ENCODE measurements at places on chromosomes 12 and 14.

- H3K4me1 ChIP-seq, result no peaks in the 10 kb centered on the region
- no peaks in the 10 kb centered on the region for H3K27me3 ChIP-seq
- no peak for ATAC-seq
- H3K27ac ChIP-seq, result no peak overlapping the region
- H3K4me3 ChIP-seq, result no peak overlapping the region
- peaks cover 27% of the 10 kb centered on the region for H3K36me3 ChIP-seq
Observed at GRCh38 chr14:22939684-22940083, 10.5 kb upstream of the PRMT5 start.

- ATAC-seq, result no peak
- H3K4me3 ChIP-seq, result no peak overlapping the region
- no peaks in the 10 kb centered on the region for H3K36me3 ChIP-seq
- peaks cover 11% of the 10 kb centered on the region for H3K27me3 ChIP-seq
Observed at GRCh38 chr12:2999265-2999841, 40.2 kb downstream of the TEAD4 start.

GRCh38 chr12:108605000-108605689, 7.3 kb upstream of the TMEM119 start:
- H3K27ac ChIP-seq, result peak overlapping the region; percentile 61
- peak; percentile 19 for ATAC-seq
- no peaks in the 10 kb centered on the region for H3K36me3 ChIP-seq

- no peak overlapping the region for H3K4me3 ChIP-seq
- H3K27me3 ChIP-seq, result peaks cover 3% of the 10 kb centered on the region
- H3K36me3 ChIP-seq, result no peaks in the 10 kb centered on the region
- no peak for ATAC-seq
Observed at GRCh38 chr12:90858252-90858651, 96.7 kb downstream of the CCER1 start.

GRCh38 chr12:108635201-108635996, 1.7 kb upstream of the SELPLG start:
- peaks cover 33% of the 10 kb centered on the region for H3K36me3 ChIP-seq
- peak; percentile 28 for ATAC-seq
- peak overlapping the region; percentile 92 for H3K4me3 ChIP-seq
- H3K4me1 ChIP-seq, result peaks cover 27% of the 10 kb centered on the region
- no peaks in the 10 kb centered on the region for H3K27me3 ChIP-seq
- H3K27ac ChIP-seq, result peak overlapping the region; percentile 92

GRCh38 chr12:11693601-11694000, 44.1 kb downstream of the ETV6 start:
- H3K36me3 ChIP-seq, result peaks cover 7% of the 10 kb centered on the region
- no peak for ATAC-seq
- H3K4me1 ChIP-seq, result peaks cover 35% of the 10 kb centered on the region
- no peak overlapping the region for H3K27ac ChIP-seq
- H3K27me3 ChIP-seq, result no peaks in the 10 kb centered on the region
- no peak overlapping the region for H3K4me3 ChIP-seq

GRCh38 chr12:80183939-80184338, 84.6 kb downstream of the OTOGL start:
- no peak overlapping the region for H3K4me3 ChIP-seq
- H3K36me3 ChIP-seq, result no peaks in the 10 kb centered on the region

GRCh38 chr14:68891851-68892660, 87.0 kb downstream of the ACTN1 start:
- H3K4me1 ChIP-seq, result peaks cover 8% of the 10 kb centered on the region
- no peak overlapping the region for H3K27ac ChIP-seq

GRCh38 chr14:78950649-78951048, 780.5 kb downstream of the NRXN3 start:
- H3K4me3 ChIP-seq, result no peak overlapping the region
- H3K27ac ChIP-seq, result no peak overlapping the region
- no peaks in the 10 kb centered on the region for H3K36me3 ChIP-seq

DNA sequence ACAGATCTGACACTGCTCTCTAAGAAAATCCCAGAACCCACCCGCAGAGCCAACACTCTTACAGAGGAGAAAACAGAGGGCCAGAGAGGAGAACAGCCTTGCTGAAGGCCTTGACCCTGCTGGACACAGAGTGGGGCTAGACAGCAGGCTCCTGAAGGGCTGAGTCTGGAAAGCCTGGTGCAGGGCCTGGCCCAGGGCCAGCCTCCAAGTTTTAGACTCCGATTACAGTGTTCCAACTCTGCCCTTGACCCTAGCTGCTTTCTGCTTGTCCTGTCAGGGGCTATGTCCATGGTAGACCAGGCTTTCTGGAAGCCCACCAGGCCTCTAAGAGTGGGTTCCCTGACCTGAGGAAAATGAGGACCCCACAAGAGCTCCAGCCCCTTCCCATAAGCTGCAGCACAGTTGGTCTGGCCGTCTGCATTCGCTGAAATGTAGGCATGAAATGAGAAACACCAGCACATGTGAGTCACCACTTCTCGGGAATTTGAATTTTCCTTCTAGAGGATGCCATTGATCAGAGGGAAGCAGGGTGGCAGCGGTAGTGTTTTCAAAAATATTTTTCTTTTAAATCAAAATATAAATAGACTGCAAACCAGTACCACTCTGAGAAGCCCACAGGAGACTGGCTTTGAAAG, 154.4 kb downstream of the CALM1 start:
- H3K36me3 ChIP-seq, result no peaks in the 10 kb centered on the region
- no peaks in the 10 kb centered on the region for H3K27me3 ChIP-seq
- no peaks in the 10 kb centered on the region for H3K4me1 ChIP-seq
- H3K27ac ChIP-seq, result no peak overlapping the region
- no peak overlapping the region for H3K4me3 ChIP-seq
- ATAC-seq, result no peak

DNA sequence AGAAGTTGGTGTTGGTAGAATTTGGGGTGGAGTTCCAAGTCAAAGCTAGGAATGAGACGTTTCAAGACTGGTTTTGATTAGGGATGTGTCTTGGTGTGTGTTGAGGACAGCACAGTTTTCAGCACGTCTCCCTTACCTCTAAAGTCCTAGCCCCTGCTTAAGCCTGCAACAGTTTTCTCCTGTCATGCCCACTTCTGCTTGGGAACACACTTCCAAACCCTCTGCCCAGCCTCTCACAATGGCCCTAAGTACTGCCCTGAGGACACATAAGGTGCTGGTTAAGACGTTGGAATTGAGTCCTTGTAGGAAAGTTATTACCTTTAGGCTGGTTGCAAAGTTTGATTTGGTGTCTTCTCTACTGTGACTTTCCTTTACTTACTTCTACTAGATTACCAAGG, 710 bp upstream of the BMAL2 start:
- ATAC-seq, result no peak
- H3K27ac ChIP-seq, result peak overlapping the region; percentile 93
- H3K27me3 ChIP-seq, result peaks cover 19% of the 10 kb centered on the region
- H3K36me3 ChIP-seq, result peaks cover 5% of the 10 kb centered on the region

- ATAC-seq, result no peak
- H3K4me1 ChIP-seq, result no peaks in the 10 kb centered on the region
- H3K4me3 ChIP-seq, result no peak overlapping the region
- H3K27me3 ChIP-seq, result no peaks in the 10 kb centered on the region
Observed at GRCh38 chr14:47919997-47920396, 244.6 kb upstream of the MDGA2 start.

DNA sequence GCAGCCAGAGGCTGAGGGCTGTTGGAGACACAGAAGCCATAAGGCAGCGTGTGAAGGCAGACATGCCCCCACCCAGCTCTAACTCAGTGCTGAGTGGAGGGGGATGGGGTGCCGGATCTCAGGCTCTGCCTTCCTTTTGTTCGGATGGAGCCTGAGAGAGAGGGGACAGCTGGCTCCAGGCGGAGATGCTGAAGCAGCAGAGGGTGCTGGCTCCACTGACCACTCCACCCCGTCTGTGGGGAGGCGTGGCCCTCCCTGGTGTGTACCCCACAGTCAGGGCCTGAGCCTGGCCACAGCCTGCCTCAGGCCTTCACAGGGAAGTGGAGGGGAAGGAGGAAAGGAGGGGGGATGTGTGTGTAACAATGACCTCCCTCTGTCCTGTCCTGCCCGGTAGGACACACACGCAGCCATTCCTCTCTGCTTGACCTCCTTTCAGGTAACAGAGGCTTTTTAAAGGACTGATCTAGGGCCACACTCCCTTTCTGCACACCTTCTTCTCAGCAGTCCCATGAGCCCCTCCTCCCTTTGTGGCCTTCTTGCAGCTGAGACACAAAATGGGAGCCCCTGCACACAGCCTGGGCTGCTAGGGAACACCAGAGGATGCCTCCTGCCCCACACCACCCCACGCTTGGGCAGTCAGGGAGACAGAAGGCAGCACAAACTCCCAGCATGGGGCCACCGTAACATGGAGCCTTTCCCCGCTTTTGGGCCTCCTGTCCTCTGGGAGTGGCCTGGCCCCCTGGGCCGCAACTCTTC, 9.6 kb upstream of the ENDOU start:
- no peaks in the 10 kb centered on the region for H3K27me3 ChIP-seq
- ATAC-seq, result no peak
- H3K27ac ChIP-seq, result no peak overlapping the region
- H3K4me1 ChIP-seq, result no peaks in the 10 kb centered on the region

GRCh38 chr14:104680806-104681688, 8.4 kb upstream of the INF2 start:
- ATAC-seq, result no peak
- no peaks in the 10 kb centered on the region for H3K27me3 ChIP-seq
- H3K4me3 ChIP-seq, result no peak overlapping the region
- no peak overlapping the region for H3K27ac ChIP-seq
- H3K4me1 ChIP-seq, result peaks cover 9% of the 10 kb centered on the region

GRCh38 chr14:94101748-94102147, 8.8 kb upstream of the IFI27 start:
- no peaks in the 10 kb centered on the region for H3K4me1 ChIP-seq
- no peaks in the 10 kb centered on the region for H3K27me3 ChIP-seq
- no peak overlapping the region for H3K27ac ChIP-seq
- no peaks in the 10 kb centered on the region for H3K36me3 ChIP-seq
- H3K4me3 ChIP-seq, result no peak overlapping the region

GRCh38 chr14:61705017-61705416, 9.7 kb downstream of the HIF1A start:
- H3K27ac ChIP-seq, result no peak overlapping the region
- H3K4me3 ChIP-seq, result peak overlapping the region; percentile 57
- peaks cover 23% of the 10 kb centered on the region for H3K4me1 ChIP-seq

- ATAC-seq, result no peak
- no peaks in the 10 kb centered on the region for H3K27me3 ChIP-seq
- peaks cover 63% of the 10 kb centered on the region for H3K36me3 ChIP-seq
- peak overlapping the region; percentile 88 for H3K27ac ChIP-seq
Observed at GRCh38 chr12:121628536-121628935, 2.2 kb downstream of the ORAI1 start.

DNA sequence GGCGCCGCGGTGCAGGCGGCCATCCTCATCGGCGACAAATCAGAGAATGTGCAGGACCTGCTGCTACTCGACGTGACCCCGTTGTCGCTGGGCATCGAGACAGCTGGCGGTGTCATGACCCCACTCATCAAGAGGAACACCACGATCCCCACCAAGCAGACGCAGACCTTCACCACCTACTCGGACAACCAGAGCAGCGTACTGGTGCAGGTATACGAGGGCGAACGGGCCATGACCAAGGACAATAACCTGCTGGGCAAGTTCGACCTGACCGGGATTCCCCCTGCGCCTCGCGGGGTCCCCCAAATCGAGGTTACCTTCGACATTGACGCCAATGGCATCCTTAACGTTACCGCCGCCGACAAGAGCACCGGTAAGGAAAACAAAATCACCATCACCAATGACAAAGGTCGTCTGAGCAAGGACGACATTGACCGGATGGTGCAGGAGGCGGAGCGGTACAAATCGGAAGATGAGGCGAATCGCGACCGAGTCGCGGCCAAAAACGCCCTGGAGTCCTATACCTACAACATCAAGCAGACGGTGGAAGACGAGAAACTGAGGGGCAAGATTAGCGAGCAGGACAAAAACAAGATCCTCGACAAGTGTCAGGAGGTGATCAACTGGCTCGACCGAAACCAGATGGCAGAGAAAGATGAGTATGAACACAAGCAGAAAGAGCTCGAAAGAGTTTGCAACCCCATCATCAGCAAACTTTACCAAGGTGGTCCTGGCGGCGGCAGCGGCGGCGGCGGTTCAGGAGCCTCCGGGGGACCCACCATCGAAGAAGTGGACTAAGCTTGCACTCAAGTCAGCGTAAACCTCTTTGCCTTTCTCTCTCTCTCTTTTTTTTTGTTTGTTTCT, 1.7 kb downstream of the HSPA2 start:
- peak overlapping the region; percentile 89 for H3K4me3 ChIP-seq
- H3K4me1 ChIP-seq, result peaks cover 12% of the 10 kb centered on the region
- no peak overlapping the region for H3K27ac ChIP-seq
- H3K27me3 ChIP-seq, result peaks cover 4% of the 10 kb centered on the region

- H3K27ac ChIP-seq, result no peak overlapping the region
- no peaks in the 10 kb centered on the region for H3K4me1 ChIP-seq
- ATAC-seq, result no peak
- H3K36me3 ChIP-seq, result no peaks in the 10 kb centered on the region
- no peak overlapping the region for H3K4me3 ChIP-seq
Observed at GRCh38 chr12:39502726-39503125, 59.8 kb upstream of the KIF21A start.

DNA sequence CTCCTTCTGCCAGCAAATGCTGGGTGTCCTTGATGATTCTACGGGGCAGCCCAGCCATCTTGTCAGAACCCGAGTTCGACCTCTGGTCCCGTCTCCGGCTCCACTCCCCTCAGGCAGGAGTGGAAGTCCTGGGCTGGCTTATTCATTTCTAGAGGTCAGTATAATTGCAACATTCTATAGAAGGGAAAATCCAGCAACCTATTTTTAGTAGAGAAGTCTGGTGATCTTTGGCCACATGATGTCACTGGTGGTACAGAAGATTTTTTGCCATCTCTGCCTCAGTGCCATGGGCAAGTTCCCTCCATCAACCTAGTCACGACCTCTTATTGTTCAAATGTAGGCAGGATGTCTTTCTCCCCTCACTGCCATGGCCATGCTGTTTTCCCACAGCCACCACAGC, 22.4 kb downstream of the OR10G2 start:
- no peak overlapping the region for H3K27ac ChIP-seq
- no peaks in the 10 kb centered on the region for H3K36me3 ChIP-seq
- ATAC-seq, result no peak
- no peak overlapping the region for H3K4me3 ChIP-seq
- H3K27me3 ChIP-seq, result peaks cover 10% of the 10 kb centered on the region
- H3K4me1 ChIP-seq, result no peaks in the 10 kb centered on the region

- no peak overlapping the region for H3K27ac ChIP-seq
- no peaks in the 10 kb centered on the region for H3K27me3 ChIP-seq
- H3K4me3 ChIP-seq, result no peak overlapping the region
Observed at GRCh38 chr12:70120970-70121369, 122.3 kb upstream of the CNOT2 start.

GRCh38 chr12:3035171-3035570, 42.0 kb upstream of the TSPAN9 start:
- H3K36me3 ChIP-seq, result no peaks in the 10 kb centered on the region
- no peak overlapping the region for H3K27ac ChIP-seq
- ATAC-seq, result no peak
- no peak overlapping the region for H3K4me3 ChIP-seq
- no peaks in the 10 kb centered on the region for H3K4me1 ChIP-seq

- no peaks in the 10 kb centered on the region for H3K36me3 ChIP-seq
- H3K4me3 ChIP-seq, result no peak overlapping the region
- ATAC-seq, result no peak
- no peak overlapping the region for H3K27ac ChIP-seq
Observed at GRCh38 chr12:5768581-5769196, 176.4 kb downstream of the ANO2 start.

GRCh38 chr12:28033538-28033915, 61.0 kb upstream of the PTHLH start:
- H3K4me1 ChIP-seq, result no peaks in the 10 kb centered on the region
- no peaks in the 10 kb centered on the region for H3K27me3 ChIP-seq
- ATAC-seq, result peak; percentile 37
- no peak overlapping the region for H3K4me3 ChIP-seq
- no peaks in the 10 kb centered on the region for H3K36me3 ChIP-seq
- no peak overlapping the region for H3K27ac ChIP-seq

GRCh38 chr12:46494424-46494823, 121.9 kb upstream of the SLC38A2 start:
- H3K4me1 ChIP-seq, result no peaks in the 10 kb centered on the region
- no peak for ATAC-seq
- no peak overlapping the region for H3K27ac ChIP-seq
- H3K36me3 ChIP-seq, result no peaks in the 10 kb centered on the region
